Activated CD4-positive, alpha-beta memory T cell treated with anti-CD3 and anti-CD28 coated beads for 36 hours (primary cell): ENCODE measurements at places on chromosomes 6 and 20. TPM values are rescaled to one million over a fixed set of nuclear protein-coding genes. Genes with fewer than 3 reads are reported as not detected.

GRCh38 chr6:35919085-35919826 is 1.6 kb downstream of the SRPK1 start:
- peak; percentile 17 for DNase-seq
- peak overlapping the region; percentile 86 for H3K4me3 ChIP-seq
- peaks cover 36% of the 10 kb centered on the region for H3K4me1 ChIP-seq
- H3K27ac ChIP-seq, result peak overlapping the region; percentile 96
- no peaks in the 10 kb centered on the region for H3K27me3 ChIP-seq

DNA sequence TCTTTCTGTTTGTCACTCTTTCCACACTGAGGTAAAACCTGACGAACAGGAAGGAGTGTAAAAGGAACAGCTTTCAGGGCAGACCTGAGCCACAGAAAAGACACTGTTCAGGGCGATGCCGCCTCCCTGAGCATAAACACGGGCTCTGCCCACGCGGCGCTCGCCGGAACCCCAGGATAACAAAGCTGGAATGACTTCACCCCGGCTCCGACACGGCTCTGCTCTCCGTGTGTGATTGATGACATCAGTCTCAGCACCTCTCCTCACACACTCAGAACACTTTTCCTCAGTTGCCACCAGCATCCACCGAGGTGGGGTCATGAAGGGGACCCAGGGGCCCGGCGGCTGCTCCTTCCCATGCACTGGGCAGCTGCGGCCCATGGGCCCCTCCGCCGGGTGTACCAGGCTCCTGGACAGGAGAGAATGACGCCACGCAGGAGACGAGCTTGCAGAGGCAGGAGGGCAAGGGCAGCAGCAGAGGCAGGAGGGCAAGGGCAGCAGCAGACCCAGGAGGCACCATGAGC is 43.6 kb downstream of the DLL1 start:
- H3K27ac ChIP-seq, result no peak overlapping the region
- H3K4me3 ChIP-seq, result no peak overlapping the region
- no peaks in the 10 kb centered on the region for H3K36me3 ChIP-seq
- no peaks in the 10 kb centered on the region for H3K4me1 ChIP-seq
- no peak for DNase-seq

Gene ASCC3
- 52.9 TPM for total RNA-seq

- no peak overlapping the region for H3K4me3 ChIP-seq
- H3K27ac ChIP-seq, result no peak overlapping the region
- H3K4me1 ChIP-seq, result no peaks in the 10 kb centered on the region
- H3K27me3 ChIP-seq, result no peaks in the 10 kb centered on the region
- H3K36me3 ChIP-seq, result no peaks in the 10 kb centered on the region
Observed at GRCh38 chr6:139079018-139079417, 50.5 kb downstream of the ABRACL start.

GRCh38 chr6:24513602-24514001 is 18.8 kb downstream of the ALDH5A1 start:
- H3K4me1 ChIP-seq, result no peaks in the 10 kb centered on the region
- no peak for DNase-seq
- no peak overlapping the region for H3K4me3 ChIP-seq
- H3K27me3 ChIP-seq, result no peaks in the 10 kb centered on the region
- H3K27ac ChIP-seq, result no peak overlapping the region
- peaks cover 25% of the 10 kb centered on the region for H3K36me3 ChIP-seq

DNA sequence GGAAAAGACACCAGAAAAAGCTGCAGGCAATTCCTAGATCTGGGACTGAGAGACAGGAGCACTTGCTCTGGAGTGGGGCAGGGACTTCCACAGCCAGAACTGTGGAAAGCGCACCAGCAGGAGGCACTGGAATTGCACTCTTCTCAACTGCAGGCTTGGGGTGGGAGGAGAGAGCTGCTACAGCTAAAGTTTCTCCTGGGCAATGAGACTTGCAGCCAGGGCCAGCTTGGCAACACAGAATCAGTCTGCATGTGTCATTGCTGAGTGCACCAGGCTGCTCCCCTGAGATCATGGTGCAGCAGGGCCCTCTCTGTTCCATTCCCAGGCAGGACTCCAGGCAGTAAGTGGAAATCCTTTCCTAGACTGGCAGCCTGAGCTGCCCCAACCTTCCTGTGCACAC is 145.8 kb downstream of the INSM1 start:
- no peak overlapping the region for H3K4me3 ChIP-seq
- H3K27ac ChIP-seq, result no peak overlapping the region
- H3K36me3 ChIP-seq, result peaks cover 77% of the 10 kb centered on the region
- DNase-seq, result no peak
- no peaks in the 10 kb centered on the region for H3K27me3 ChIP-seq
- H3K4me1 ChIP-seq, result peaks cover 3% of the 10 kb centered on the region

- H3K27me3 ChIP-seq, result no peaks in the 10 kb centered on the region
- no peaks in the 10 kb centered on the region for H3K36me3 ChIP-seq
- H3K27ac ChIP-seq, result no peak overlapping the region
- DNase-seq, result no peak
Observed at GRCh38 chr6:89133981-89134380, 11.9 kb upstream of the PM20D2 start.

Gene ABHD12
- 22.3 TPM for total RNA-seq

- H3K36me3 ChIP-seq, result peaks cover 21% of the 10 kb centered on the region
- H3K4me1 ChIP-seq, result no peaks in the 10 kb centered on the region
- DNase-seq, result no peak
Observed at GRCh38 chr6:43676962-43677606, 10.5 kb downstream of the MRPS18A start.

DNA sequence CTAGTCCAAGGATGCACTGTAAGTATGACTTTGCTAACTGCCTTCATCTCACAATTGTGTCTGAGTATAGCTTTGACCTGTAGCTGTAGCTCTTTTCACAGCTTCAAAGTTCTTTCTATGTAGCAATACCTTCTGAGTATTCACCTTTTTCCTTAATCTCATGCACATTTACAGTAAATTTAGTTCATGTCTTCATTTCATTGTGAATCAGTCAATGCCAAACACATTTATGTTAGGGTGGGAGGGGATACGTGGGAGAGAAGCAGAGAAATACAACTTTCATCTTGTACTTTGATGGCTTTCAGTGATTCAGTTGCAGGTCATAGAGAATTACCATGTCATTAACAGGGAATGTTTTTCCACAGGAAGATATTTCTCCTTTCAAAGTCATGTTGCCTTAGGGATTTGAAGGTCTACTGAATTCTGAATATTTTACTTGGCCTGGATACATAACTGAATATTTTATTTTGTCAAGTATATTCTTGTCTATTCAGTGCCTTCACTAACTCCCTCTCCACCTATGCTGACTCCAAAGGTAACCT is 119.2 kb downstream of the TINAG start:
- H3K27ac ChIP-seq, result no peak overlapping the region
- H3K4me1 ChIP-seq, result no peaks in the 10 kb centered on the region
- no peaks in the 10 kb centered on the region for H3K27me3 ChIP-seq
- DNase-seq, result no peak
- H3K36me3 ChIP-seq, result no peaks in the 10 kb centered on the region

GRCh38 chr6:3325210-3325609 is 66.5 kb downstream of the PSMG4 start:
- H3K4me1 ChIP-seq, result peaks cover 12% of the 10 kb centered on the region
- no peak overlapping the region for H3K27ac ChIP-seq
- no peaks in the 10 kb centered on the region for H3K36me3 ChIP-seq
- H3K27me3 ChIP-seq, result peaks cover 2% of the 10 kb centered on the region
- H3K4me3 ChIP-seq, result no peak overlapping the region

GRCh38 chr6:116992546-116992945 is 115.5 kb downstream of the RFX6 start:
- H3K27ac ChIP-seq, result no peak overlapping the region
- no peaks in the 10 kb centered on the region for H3K27me3 ChIP-seq
- no peaks in the 10 kb centered on the region for H3K4me1 ChIP-seq

GRCh38 chr20:46959081-46959692 is 64.5 kb downstream of the EYA2 start:
- H3K27ac ChIP-seq, result no peak overlapping the region
- no peaks in the 10 kb centered on the region for H3K4me1 ChIP-seq
- H3K27me3 ChIP-seq, result peaks cover 12% of the 10 kb centered on the region
- H3K36me3 ChIP-seq, result peaks cover 1% of the 10 kb centered on the region
- DNase-seq, result no peak

DNA sequence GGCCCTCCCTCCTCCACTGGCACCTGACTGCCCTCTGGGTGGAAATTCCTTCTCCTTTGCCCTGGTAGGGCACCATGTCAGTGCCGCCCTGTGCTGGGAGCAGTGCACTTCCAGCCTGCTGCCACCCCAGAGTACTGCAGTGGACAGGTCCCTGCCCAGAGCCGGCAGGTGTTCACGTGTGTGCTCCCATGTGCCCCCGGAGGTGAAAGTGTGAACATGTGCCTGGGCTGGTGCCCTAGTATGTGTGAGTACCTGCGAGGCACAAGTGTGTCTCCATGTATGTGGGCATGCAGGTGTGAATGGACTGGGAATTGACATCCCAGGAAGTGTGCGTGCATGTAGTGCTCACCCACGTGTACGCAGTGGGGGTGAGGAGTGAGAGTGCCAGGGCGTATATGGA is 29.4 kb downstream of the SDCBP2 start:
- H3K4me3 ChIP-seq, result no peak overlapping the region
- no peaks in the 10 kb centered on the region for H3K27me3 ChIP-seq
- DNase-seq, result peak; percentile 58
- no peak overlapping the region for H3K27ac ChIP-seq
- H3K36me3 ChIP-seq, result peaks cover under 1% of the 10 kb centered on the region
- peaks cover 16% of the 10 kb centered on the region for H3K4me1 ChIP-seq

DNA sequence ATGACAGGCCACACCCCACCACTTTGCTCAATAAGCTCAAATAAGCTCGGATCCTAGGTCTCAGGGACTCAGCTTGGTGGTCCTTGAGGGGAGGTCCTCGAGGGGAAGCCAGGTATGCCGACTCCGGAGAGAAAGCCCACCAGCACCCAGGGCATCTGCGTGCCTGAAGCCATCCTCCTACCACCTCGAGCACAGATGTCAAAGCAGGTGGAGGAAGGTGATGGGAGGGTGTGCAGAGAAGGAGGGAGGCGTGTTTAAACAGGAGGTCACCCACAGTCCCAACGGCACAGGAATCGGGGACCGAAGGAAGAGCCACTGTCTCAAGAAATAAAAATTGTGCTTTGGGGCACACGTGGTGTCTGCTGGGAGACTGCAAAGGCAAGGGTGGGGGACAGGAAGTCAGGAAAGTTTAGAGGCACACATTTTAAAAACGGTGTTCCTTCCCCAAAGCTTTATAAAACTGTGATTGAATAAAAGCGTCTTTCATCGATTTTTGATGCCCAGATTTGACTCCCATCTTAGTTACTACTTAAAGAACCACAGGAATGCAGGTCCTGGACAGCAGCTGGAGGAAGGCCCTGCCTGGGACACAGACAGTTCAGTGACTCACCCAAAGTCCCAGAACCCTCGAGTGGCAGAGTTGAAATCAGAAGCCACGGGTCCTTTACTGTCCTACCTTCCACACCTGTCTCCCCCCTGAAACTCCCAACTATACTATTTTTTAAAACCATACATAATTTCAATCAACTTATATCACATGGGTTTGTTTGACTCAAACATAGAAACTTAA is 221.0 kb upstream of the PDE10A start:
- H3K4me1 ChIP-seq, result peaks cover 6% of the 10 kb centered on the region
- H3K27ac ChIP-seq, result no peak overlapping the region
- H3K27me3 ChIP-seq, result peaks cover 9% of the 10 kb centered on the region
- no peaks in the 10 kb centered on the region for H3K36me3 ChIP-seq
- H3K4me3 ChIP-seq, result no peak overlapping the region
- no peak for DNase-seq

DNA sequence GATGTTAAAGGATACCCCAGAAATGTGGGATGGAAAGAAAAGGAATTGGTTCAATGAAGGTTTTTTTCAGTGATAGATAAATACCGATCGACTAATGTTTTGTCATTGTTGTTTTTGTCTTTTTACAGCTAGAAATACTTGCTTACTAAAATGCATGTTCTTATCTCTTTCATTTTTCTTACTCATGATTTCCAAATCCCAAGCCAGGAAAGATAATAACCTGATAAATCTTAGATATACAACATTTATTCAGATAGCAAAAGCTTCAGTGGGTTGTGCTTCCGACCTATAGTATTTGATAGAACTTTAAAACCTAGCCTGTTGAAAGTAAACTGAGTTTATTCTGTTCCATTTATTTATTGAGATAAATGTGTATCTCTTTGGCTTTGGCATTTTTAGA is 187.5 kb downstream of the EDN1 start:
- DNase-seq, result no peak
- no peaks in the 10 kb centered on the region for H3K36me3 ChIP-seq
- no peaks in the 10 kb centered on the region for H3K4me1 ChIP-seq
- no peak overlapping the region for H3K4me3 ChIP-seq
- no peak overlapping the region for H3K27ac ChIP-seq

DNA sequence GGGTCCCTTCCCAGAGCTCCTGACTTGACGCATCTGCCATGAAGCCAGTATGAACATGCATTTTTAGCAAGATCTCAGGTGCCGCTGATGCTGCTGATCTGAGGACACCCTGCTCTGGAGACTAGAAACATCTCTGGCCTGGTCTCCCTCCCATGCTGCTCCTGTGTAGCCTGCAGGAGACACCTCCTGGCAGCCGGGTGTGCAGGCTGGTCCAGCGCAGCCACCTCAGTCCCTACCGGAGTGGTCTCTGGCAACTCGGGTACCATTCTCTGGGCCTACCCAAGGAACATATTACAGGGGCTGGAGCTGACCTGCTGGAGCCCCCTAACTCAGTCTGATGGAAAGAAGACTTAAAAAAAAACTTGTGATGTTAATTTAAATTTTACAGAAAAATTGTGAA is 20.1 kb downstream of the PHACTR3 start:
- DNase-seq, result no peak
- H3K4me1 ChIP-seq, result no peaks in the 10 kb centered on the region
- H3K36me3 ChIP-seq, result no peaks in the 10 kb centered on the region
- no peak overlapping the region for H3K27ac ChIP-seq
- H3K4me3 ChIP-seq, result no peak overlapping the region
- H3K27me3 ChIP-seq, result peaks cover 5% of the 10 kb centered on the region

- no peak for DNase-seq
- H3K4me1 ChIP-seq, result no peaks in the 10 kb centered on the region
- no peak overlapping the region for H3K4me3 ChIP-seq
- no peaks in the 10 kb centered on the region for H3K36me3 ChIP-seq
Observed at GRCh38 chr6:129183681-129184301, 300.9 kb downstream of the LAMA2 start.

Gene RIMS1
- total RNA-seq, result not detected

DNA sequence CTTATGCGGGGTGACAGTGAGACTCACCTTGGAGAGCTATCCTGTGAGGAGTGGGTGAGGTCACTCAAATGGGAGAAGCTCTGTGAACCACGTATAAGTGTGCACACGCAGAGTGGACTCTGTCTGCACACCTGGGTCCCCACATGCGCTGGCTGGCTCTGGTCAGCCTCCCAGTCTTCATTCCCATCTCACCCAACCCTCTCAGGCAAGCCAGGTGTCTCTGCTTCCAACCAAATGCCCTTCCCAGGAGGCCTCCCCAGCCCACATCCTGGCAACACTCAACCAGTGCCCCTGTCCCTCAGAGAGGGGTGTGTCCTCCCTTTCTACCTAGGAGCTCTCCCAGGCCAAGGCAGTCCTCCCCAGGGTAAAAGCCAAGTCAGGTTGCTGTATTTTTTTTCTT is 8.0 kb upstream of the PI16 start:
- H3K27ac ChIP-seq, result no peak overlapping the region
- no peaks in the 10 kb centered on the region for H3K36me3 ChIP-seq
- H3K4me3 ChIP-seq, result no peak overlapping the region
- H3K4me1 ChIP-seq, result peaks cover 34% of the 10 kb centered on the region
- H3K27me3 ChIP-seq, result peaks cover 3% of the 10 kb centered on the region
